NCI-H2171 (cell line): ENCODE measurements at places on chromosomes 4 and X.

DNA sequence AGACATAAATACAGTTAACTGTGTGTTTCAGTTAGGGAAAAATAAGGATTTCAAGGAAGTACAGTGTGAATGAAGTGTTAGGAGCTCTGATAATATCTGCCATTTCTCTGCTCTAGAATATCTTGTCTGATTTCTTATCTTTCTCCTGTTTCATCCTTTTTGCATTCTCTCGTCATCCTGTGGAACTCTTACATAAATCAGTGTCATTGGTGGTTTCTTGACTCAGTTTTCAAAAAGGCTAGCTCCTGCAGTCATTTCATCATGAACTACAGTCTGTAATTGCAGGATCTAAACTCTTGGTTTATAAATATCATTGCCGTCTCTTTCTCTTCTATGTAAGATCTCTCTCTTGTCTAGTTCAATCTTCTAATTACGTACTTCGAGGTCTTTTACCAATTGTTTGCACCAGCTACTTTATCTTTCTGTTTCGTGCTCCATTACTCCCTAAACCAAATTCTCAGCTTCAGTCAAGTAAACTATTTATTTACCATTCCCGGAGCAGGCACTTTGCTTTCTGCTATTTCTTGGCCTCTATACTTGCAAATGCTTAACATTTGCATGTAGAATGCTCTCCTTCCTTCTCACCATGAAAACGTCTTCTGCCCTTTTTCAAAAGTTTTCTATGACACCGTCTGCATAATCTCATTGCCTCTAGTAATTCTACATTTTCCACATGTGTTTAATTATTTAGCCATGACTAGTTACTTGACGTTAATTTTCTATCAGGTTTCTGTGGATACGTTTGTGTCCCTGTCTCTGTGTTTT, 294.0 kb downstream of the TENM3 start:
- no peak for DNase-seq

- no peak for DNase-seq
Observed at GRCh38 chr4:151094290-151094751, 5.1 kb upstream of the RPS3A start.

DNA sequence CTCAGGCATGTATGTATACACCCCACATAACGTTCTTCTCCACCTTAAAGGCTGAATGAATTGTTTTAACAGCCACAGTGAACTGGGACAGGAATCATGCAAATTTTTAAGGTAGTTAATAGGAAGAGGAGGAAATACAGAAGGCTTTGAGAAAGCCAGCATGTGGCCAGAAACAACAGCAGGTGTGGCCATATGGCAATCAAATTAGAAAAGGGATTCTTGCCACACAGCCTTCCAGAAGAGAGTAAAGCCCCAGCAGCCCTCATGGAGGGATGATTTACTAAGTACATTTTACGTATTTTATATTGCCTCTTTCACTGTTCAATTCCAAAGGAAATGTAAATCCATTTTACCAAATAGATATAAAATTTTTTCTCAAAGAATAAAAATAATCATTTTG, 792.2 kb downstream of the ADGRL3 start:
- peak; percentile 31 for DNase-seq

- DNase-seq, result no peak
Observed at GRCh38 chr4:164997324-164997723, 19.9 kb upstream of the TRIM61 start.

DNA sequence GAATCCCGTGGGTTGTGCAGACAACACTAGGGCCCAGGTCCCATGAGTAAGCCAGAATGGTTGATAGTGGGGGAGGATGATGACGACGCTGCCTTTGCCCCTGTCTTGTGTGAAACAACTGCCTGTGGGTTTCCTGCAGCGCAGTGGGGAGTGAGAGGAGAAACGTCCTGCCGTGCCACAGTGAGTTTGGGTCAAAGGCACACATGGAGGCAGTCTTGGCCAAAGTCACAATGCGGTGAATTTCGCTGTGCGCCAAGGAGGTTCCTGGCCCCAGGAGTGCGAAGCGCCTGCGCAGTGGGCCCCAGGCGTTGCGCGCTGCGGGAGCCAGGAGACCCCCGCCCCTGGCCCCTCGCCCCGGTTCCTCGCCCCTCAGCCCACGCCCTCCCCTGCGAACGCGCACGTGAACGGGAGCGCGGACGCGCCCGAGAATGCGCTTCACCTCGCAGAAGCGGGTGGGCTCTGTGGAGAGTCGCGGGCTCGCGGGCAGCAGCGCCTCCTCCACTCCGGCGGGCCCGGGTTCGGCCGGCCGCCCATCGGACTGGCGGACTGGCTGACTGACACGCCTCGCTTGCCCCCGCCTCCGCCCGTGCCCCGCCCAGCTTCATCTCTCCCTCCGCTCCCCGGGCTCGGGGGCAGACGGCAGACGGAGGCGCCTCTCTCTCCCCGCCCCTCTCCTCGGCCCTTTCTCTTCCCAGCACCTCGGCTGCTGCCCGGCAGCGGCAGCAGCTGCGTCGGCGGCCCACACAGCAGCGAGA, at the start of gene NUDT10:
Gene NUDT10, plus strand, starts transcription at position 635 of the 755 bp plus-strand sequence. CDS start 144 bp downstream, outside the sequence.
- DNase-seq, result no peak

DNA sequence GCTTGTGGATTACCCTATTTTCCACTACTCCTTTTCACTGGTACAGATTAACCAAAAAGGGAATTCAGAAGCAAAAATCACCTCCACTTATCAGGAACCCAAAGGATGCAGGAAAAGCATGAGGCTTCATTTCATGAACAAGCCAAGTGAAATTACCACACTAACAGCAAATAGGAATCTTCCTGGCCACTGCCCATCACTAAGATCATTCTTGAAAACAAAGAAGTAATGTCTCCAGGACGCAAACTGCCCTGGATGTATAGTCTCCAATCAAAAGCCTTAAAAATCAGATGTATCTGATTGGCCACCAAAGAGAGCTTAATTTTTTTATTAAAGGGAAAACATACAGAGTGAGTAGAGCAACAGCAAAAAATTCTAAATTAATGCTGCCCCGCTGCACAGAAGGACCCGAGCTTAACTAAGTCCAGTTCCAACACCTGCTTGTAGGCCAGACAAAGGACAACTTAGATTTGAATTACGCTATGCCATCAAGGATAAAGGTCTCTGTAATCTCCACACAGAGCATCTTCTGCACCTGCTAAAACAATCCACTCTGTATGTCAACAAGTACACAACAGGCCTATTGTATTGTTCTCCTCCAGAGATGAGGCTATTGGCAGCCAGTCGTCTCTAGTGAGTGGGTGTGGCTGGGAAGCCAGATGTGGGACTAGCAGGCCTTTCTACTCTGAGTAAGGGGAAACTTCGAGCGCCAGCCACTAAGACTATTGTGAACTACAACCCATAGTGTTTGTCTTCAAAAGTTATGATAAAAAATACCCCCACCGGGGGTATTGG, 12.4 kb downstream of the ZDHHC9 start:
- DNase-seq, result no peak

DNA sequence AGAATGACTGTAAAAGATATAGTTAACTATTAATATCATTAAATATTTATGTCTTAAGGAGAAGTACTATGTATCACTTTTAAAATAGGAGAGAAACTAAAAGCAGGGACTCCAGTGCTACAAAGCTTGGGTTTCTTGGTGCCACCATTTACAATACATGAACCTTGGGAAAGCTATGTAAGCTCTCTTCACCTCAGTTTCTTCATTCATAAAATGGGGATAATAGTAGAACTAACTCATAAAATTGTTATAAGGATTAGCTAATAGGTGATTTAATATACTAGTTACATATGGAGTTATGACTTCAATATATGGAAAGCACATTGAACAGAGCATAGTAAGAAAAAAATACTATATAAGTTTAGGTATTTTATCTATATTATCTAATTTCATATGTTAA, 23.7 kb downstream of the EPGN start:
- DNase-seq, result no peak

- DNase-seq, result no peak
Observed at GRCh38 chr4:9999956-10000561, 21.2 kb downstream of the SLC2A9 start.

DNA sequence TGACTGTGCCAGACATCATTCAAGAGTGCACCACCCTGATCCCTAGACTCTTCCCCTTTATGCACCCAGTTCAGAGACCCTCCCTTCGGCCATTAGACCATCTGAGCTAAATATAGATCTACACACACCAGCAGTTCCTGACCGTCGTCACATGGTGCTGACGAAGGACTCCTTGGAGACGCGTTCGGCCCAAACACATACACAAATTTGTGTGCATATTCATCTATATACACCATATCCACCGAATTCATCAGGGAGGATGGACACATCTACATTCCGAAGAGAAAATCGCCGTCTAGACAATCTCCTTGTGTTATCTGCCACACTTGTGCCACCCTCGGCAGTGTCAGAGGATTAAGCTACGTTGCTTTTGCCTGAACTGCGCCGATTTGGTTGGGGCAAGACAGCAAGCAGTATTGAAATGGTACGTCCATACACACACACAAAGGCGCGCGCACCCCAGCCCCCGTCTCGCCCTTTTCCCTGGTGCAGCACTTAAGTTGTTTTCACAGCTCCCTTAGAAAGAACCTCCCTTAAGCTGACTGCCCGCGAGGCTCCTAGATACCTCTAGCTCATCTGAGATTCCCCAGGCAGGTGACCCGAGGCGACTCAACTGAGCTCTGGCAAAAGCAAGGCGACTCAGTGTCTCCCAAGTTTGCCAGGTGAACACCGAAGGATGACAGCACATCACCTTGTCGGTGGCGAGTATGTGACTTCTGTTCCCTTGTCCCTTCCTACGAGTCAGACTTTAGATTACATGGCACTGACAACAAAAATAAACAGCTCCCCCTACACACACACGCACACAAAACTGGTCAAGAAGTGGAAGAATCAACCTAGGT, 1.0 kb downstream of the RASGEF1B start:
- DNase-seq, result no peak

DNA sequence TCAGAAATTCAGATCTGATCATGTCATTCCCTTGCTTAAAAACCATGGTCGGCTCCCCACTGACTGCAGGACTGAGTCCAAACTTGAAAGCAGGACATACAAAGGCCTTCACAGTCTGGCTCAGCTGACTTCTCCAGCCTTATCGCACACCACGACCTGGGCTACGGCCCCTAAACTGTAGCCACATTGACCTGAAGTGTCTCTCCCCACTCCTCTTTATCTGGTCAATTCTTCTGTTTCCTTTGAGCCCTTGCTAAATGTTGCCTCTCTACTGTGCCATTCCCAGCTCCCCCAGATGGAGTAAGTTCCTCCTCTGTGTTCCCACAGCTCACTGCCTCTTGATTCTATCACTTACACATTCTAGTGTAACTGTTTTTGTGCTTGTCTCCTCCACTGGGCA, 60.5 kb upstream of the CITED1 start:
- DNase-seq, result no peak

- DNase-seq, result no peak
Observed at GRCh38 chr4:108210989-108211835, 42.5 kb upstream of the LEF1 start.

DNA sequence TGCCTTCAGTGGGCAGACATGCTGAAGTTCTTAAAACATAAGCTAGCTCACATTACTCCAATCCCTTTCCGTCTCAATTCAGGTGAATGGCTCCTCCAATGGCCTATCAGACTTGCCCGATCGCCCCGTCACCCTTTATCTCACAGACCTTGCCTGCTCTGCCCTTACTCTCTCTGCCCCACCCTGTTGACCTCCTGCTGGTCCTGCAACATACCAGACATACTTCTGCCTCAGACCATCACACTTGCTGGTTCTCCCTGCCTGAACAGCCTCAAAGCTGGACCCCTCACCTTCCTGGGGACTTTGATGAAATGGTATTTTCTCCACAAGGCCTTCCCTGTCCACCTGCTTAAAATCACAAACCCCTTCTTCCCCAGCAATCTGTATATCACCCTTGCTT, 340.1 kb upstream of the NR3C2 start:
- DNase-seq, result no peak

DNA sequence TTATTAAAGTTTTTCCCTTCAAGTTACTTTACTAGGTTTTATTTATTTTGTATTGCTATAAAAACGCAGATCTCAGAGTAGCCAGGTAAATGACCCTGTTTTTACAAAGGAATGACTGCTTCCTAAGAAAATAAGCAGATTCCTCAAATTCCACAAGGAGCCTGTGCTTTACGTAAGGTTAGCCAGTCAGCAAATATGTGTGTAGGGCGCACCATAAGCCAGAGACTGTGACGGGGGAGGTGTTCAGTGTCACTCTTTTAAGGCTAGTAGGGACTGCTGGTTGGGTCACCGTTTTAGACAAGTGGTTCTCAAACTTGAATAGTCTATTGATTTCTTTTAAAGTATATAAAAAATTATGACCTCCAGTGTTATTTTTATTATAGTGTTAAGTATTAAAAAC, 119.9 kb downstream of the ANK2 start:
- no peak for DNase-seq

DNA sequence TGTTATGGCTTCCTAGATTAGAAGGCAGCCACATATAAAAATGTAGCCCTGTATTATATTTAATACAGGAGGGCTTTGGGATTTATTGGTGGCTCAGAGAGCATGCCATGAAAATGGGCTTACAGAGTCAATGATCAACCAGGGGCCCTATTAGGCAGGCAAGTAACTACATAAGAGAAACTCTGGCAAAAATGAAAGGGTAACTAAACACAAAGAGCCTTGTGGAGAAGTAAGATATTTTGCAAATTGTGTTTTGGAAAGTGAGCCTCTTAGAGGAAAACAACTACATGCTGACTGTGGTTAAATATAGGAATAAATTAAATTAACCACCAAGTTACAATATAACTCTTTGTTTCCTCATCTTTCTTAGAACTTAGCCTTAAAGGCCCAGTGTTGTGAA, 5.5 kb downstream of the SAT1 start:
- no peak for DNase-seq

DNA sequence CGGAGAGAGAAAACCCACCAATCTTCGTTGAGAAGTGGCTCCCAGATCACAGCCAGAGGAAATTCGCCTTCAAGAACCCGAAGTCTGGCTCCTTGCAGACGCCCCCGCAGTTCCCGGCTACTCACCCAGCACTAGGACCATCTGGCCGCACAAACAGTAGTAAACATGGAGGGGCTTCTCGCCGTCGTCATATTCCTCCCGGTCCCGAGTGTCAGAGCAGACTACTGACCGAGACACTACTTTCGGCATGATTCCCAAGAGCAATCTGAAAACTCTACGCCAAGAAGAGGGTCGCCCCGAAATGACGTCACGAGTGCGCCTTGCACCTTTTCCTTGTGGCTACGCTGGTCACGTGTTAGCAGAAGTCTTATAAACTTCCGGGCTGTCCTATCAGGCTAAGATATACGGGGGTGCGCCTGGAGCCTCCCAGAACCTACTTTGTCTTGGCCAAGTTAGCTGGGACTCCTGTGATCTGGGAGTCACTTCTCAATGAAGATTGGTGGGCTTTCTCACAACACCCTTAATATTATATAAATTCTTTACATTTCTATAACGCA, at the start of gene STEEP1:
Gene STEEP1, minus strand, starts transcription at position 303 of the 557 bp plus-strand sequence. Its CDS starts 54 bp downstream, at position 249.
- peak; percentile 82 for DNase-seq

DNA sequence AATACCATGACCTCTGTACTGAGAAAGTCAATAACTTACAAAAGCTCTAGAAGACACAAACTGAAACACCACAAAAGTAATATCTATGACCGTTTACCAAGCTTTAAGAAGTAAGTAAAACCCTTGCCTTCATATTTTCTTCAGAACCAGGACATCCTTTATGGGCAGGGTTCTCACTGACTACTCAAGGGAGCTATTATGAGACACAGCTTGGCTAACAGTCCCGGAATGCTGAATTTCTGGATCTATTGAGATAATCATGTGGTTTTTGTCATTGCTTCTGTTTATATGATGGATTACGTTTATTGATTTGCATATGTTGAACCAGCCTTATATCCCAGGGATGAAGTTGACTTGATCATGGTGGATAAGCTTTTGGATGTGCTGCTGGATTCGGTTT, 19.9 kb upstream of the CDS1 start:
- DNase-seq, result no peak

- DNase-seq, result no peak
Observed at GRCh38 chr4:138666366-138666765, 349.2 kb upstream of the NOCT start.
